ENCODE measurements at places on chromosomes 7 and 10.

- DNase-seq: no peak
Observed at GRCh38 chr10:91575044-91575610, 57.7 kb downstream of the PPP1R3C start.

- no peak for DNase-seq
Observed at GRCh38 chr10:79176949-79177602, 108.3 kb downstream of the ZMIZ1 start.

- no peak for DNase-seq
Observed at GRCh38 chr7:2483494-2483893, 7.3 kb upstream of the GRIFIN start.

DNA sequence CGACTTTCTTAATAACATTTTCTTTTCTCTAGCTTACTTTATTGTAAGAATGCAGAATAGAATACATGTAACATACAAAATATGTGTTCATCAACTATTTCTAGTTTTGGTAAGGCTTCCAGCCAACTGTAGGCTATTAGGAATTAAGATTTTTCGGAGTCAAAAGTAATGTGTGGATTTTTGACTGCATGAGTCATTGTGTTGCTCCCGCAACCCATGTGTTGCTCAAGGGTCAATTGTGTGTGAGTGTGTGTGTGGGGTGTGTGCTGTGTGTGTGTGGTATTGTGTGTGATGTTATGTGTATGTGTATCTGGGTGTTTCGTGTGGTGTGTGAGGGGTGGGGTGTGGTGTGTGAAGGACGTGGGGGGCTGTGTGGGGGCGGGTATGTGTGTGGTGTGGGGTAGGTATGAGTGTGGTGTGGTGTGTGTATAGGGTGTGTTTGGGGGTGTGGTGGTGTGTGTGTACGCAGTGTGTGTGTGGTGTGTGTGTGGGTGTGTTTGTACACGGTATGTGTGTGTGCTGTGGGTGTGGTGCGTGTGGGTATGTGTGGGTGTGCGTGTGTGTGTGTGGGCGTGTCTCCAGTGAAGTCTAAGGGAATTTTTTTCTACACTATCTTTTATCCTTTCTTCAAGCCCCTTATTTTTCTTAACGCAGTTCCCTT is 60.5 kb downstream of the RSU1 start:
- DNase-seq: no peak

GRCh38 chr10:32132357-32132946 is 76.2 kb upstream of the KIF5B start:
- no peak for DNase-seq

DNA sequence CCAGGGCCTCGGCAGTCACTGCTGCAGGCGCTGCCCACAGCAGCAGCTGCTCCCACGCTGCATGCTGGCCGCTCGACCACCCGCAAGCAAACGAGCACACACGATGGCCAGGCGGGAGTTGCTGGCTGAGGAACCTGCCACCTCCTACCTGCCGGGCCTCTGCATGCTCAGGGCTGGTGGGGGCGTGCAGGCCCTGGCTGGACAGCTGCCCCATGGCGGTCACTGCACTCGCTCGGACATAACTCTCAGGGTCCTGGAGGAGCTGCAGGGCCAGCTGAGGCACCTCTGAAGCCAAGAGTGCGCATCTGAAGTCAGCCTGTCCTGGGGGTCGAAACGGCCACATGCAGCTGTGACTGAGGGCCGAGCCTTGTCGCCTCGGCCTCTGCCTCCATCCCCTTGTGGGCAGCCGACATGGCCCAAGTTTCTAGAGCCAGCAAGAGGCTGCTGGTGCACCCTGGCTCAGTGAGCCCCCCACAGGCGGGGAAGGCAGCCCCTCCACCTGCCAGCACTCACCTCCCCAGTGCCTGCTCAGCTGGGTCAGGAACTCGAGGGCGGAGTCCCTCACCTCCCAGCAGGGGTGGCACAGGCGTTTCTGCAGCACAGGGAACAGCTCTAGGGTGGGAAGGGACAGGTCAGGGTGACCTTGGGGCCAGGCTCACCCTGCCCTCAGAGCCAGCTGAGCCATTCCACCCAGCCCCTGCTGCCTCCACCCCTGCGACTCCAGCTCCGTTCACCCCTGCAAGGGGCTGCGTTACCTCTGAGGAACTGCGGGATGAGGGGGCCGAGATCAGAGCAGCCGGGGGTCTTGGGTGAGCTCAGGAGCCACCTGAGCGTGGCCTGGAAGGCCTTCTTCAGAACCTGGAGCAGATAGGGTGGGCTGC is 16.1 kb downstream of the BRAT1 start:
- no peak for DNase-seq

- DNase-seq: no peak
Observed at GRCh38 chr7:41584746-41585145, 118.1 kb downstream of the INHBA start.

- DNase-seq: no peak
Observed at GRCh38 chr7:44607141-44608068, 978 bp downstream of the OGDH start.
